ENCODE measurements at places on chromosomes 16 and 17.

GRCh38 chr16:72845322-72846020 lies 202.5 kb downstream of the ZFHX3 start:
- no peak for DNase-seq

- DNase-seq = no peak
Measured at GRCh38 chr17:27657620-27658019, 26.6 kb downstream of the LGALS9 start.

DNA sequence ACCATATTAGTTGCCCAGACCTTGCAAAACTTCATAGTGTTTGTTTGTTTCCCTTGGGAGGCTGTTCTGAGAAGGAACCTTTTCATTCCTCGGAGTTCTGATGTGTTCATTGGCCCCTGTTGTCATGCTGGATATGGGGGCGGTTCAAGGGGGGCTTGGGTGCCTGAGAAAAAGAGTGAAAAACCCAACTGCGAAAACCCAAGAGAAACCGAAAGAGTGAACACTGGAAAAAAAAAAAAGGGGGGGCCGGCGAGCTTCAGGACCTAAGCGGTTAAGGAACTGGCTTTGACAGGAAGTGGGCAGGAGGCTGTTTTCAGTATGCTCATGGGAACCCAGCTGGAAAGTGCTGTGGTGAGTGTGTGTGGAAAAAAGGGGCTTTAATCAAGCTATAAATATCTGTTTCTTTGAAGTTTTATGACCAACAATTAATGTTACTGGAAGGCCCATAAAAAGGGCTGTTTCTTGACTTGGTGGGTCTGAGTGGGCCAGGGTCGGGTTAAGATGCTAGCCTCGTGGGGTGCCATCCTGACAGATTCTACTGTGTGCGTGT lies 510.7 kb downstream of the MAF start:
- DNase-seq = no peak

GRCh38 chr17:40702271-40702670 lies 1.3 kb downstream of the KRT24 start:
- no peak for DNase-seq

DNA sequence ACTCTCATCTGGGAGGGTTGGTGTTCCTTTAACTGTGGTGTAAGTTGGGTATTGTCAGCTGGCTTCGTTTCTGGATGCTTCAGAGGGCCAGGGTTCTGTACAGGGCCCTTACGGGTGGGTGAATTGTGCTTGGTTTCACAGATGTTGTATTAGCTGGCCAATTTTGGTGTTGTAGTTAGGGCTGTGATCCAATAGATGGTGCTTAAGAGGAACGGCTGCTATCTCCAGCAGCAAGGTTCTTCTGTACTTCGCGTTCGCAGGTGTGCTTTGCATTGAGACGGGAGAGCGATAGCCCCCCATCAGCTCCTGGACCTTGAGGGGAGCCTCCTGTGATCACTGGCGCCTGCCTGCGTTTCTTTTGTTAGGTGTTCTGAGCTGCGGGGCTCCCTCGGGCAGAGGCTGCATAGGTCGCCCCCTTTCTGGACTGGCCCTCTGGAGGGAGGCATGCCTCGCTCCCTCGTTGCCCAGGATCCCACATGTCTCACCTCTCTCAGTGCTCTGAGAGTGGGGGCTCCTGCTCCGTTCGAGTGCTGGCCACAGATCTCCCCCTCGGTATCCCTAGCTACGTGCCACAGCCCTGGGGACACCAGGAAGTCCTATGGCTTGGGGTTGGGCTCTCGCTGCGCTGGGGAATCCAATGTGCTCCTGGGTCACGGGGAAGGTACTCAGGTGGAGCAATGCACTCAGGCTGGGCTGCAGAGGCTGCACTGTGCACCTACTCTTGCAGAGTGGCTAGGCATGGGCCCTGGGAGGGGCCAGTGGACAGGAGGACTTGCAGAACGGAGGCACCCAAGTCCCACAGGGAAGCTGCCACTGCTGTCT lies 837 bp upstream of the PRDM7 start:
- DNase-seq = no peak

All from NCI-H187 (cell line).